ENCODE measurements at places on chromosomes 7 and 10.

- DNase-seq: no peak
Observed at GRCh38 chr10:106446920-106447319, 717.6 kb downstream of the SORCS1 start.

DNA sequence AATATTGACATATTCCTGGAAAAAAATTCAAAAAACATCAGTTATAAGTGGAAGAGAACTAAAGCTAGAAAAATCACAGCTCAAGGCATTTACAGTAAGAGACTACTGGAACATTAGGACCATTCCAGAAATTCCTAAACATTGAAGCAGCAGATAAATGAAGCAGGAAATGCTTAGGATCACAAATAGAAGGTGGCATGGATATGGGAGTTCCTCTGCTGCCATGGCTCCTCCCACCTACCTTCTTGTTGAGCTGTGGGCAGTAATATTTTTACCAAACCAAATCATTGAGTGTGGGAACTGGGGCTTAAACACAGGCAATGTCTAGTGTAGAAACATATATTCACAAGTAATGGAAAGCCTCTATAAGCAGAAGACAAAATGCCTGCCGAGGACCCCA is 292.8 kb downstream of the ANKRD7 start:
- no peak for DNase-seq

DNA sequence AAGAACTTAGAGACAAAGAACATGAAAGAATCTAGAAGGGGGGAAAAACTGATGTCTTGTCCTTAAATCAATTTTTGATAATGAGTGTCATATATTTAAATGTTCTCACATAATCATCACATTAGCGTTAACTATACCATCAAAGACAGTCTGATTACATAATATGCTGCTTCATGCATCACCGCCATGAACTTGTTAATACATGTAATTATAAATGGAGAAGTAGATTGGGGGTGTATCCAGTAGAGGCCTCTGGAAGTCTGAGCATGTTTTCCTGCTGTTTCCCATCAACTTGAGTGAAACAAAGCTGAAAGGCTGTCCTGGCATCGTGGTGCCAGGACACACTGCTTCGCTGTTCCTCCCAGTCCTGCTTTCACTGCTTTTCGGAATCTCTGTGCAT is 48.2 kb downstream of the PRLHR start:
- no peak for DNase-seq

GRCh38 chr7:7329326-7329725 is 147.0 kb downstream of the C1GALT1 start:
- DNase-seq: no peak

GRCh38 chr7:112234147-112234546 is 27.7 kb downstream of the ZNF277 start:
- DNase-seq: no peak

- no peak for DNase-seq
Observed at GRCh38 chr7:43619213-43620012, 36.5 kb downstream of the STK17A start.

DNA sequence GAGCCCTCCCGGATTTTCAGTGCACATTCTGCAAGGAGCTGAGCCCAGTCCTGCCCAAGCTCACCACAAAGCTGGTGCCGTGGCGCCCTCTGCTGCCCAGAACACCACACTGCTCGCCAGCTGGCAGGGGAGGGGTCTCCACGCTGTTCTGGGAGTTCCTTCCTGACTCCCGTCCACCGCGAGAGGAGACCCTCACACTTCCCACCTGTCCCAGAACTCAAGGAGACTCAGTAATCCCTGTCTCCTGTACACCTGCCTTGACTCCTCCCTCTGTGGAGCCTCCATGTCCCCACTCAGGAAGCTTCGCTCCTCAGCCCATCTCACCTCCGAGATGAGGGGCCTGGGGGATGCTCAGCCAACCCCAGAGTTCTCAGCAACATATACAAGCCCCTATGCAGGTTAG is 11.3 kb downstream of the C10orf105 start:
- DNase-seq: peak; percentile 41

DNA sequence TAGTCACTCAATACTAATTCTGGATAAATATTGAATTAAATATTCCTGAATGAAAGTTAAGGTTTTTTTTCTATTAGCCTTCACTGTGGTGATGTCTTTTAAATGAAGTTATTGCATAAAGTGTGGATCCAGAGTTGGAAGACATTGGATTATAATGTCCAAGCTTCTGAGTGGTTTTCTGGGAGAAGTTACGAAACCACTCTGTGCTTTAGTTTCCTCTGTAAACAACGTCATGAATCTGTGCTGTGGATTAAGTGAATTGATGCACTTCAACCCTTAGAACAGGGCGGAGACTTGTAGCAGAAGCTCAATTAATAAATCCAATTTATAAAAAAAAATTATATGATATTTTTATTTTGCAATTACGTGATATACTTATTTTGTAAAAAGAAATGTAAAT is 271.7 kb downstream of the BICC1 start:
- no peak for DNase-seq

- DNase-seq: no peak
Observed at GRCh38 chr10:8405596-8405995, 351.1 kb downstream of the GATA3 start.

- DNase-seq: no peak
Observed at GRCh38 chr10:44339218-44339617, 45.7 kb downstream of the CXCL12 start.

GRCh38 chr10:18279173-18279572 is 138.9 kb downstream of the CACNB2 start:
- DNase-seq: no peak

DNA sequence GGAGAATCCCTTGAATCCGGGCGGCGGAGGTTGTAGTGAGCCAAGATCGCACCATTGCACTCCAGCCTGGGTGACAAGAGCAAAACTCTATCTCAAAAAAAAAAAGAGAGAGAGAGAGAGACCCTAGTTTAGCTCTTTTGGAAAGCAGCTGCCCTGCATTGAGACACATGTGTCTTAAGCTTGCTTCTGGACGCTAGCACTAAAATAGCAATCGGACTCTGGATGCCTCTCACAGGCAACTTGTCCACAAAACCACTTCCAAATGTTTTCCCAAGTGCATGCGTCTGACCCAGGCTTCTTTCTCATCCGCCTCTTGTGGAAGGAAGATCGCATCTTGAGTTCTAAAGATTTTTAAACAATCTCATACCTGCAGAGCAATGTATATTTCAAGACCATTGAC is 182.7 kb downstream of the CUX1 start:
- DNase-seq: no peak

- no peak for DNase-seq
Observed at GRCh38 chr10:86545101-86545500, 23.5 kb upstream of the WAPL start.

DNA sequence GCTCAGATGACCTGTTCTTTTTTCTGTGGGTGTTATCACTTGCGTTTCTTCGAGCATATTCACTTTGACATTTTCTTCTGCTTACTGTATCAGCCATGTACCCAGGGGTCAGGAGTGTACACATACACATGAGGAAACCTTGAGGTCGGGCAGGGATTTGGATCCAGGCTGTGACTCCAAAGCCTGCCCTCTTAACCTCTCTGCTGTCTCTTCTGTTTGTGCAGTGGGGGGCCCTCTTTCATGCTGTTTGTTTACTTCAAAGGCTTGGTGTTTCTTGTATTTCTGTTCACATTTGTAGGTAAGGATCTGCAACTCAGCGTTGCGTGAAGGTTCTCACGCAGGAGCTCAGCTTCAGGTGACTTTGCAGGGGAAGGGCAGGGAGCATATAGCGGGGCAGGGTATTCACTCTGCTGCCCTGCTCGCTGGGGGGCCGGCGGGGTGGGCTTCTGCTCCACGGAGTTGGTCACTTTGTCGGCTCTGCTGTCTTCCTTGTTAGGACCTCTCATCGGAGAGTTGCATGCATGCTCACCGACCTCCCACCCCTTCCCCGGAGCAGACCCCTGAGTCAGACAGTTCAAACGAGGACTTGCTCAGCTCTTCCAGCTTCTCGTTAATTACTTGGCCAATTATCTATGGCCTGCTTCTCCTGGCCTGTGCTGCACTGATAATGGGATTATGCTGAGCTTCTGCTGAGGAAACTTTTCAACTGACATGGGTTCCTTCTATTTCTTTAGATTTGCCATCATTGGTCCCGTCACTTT is 77.5 kb downstream of the SDK1 start:
- no peak for DNase-seq

GRCh38 chr7:15175152-15175551 is 272.6 kb upstream of the DGKB start:
- no peak for DNase-seq

GRCh38 chr7:82699773-82700186 is 256.2 kb upstream of the CACNA2D1 start:
- DNase-seq: no peak

GRCh38 chr10:121436630-121437341 is 161.5 kb downstream of the FGFR2 start:
- DNase-seq: no peak

DNA sequence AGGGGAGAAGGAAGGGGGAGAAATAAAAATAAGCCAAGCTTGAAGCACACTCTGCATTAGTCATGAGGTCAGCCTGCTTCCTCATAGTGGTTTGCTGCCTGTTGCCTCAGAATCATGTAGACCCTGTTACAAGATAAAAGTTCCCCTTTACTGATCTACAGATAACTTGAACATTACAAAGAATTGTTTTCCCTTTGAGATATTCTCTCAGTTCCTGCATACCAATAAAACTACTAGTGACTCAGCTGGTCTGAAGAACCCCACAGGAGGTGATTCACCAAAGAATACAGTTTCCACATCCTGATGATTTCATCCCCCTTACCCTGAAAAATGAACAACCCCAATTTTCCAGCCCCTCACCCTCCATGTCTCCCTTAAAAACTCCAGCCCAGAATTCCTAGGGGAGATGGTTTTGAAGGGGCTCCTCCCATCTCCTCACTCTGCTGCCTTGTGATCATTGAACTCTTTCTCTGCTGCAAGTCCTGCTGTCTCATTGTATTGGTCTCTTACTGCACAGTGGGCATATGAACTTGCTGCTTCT is 31.5 kb upstream of the NRP1 start:
- DNase-seq: no peak

DNA sequence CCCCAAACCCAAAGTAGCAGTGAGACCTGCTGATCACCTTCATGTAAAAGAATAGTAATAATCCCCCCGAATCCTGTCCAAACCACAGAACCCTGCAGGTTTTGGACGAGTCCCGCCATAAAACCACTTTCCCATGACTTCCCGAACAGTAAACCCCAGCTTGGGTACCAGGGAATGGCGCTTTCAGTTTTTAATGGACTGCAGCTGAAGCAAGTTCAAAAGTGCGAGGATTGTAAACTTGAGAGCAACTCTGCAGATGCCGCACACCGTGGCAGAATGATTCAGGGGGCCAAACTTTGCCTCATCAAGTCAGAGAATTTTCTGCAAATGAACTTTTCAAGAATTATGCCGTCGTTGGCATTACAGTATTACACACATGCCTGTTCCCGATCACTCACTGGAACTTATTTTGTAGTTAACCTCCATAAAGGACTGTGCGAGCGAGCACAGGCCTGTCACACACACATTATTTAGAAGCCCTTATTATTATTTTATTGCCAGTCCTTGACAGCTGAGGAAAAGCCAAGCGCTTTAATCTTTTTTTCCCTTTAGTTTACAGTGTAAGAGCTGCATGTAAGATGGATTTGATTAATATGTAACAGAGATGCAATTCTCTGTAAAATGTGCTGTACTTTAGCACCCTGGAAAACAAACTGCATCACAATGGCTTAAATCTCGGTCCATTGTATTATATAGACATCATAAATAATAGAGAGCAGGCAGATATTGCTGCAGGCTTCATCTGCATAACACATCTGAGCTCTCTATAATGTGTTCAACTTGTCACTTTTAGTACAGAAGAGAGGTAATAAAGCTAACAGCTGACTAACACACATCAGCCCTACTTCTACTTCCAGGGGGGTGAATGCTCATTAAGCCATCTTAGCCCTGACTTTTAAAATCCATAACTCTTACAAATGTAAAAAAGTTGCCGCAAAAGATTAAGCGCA is 493.5 kb upstream of the GALNT17 start:
- DNase-seq: no peak

DNA sequence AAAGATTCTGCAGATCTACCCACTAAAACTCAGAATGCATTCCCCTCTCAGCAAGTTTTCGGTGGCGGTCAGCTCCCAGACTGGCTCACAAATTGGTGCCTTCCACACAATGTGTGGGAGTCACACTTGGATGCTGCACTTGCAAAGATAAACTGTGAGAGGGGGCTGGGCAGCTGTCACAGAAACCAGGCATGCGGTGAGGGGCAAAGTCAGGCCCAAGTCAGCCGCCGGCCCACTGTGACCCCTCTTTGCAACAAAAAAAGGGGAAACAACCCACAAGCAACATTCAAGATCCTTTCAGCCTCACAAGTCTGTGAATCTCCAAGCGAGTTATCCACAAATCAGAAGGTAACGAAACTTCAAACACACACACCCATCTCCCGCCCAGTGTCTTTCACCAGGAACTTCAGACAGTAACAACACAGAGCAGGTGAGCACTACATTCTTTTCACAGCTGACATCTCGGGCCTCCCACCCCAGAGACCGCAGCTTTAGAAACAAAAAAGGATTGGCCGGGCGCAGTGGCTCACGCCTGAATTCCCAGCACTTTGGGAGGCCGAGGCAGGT is 32.0 kb downstream of the SNX8 start:
- DNase-seq: no peak

DNA sequence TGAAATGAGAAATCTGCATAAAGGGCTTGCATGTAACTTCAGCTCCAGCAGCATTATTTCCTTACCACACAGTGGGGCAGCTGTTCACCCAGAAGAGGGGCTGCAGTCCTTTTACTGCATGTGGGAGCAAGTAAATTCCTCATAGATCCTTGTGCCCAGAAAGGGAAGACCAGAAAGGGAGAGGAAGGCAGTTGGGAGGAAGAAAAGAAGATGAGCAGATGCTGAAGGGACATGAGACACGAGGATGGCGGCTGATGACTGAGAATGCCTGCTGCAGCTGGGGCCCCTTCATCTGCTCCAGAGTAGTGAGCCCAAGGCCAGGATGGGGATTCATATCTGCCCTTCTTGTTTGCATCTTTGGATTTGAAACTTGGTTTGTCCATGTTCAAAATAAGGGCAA is 80.5 kb downstream of the WIPF3 start:
- no peak for DNase-seq

- no peak for DNase-seq
Observed at GRCh38 chr10:132572545-132572937, 35.0 kb downstream of the INPP5A start.

GRCh38 chr10:74415146-74415839 is 264.3 kb downstream of the ADK start:
- no peak for DNase-seq

GRCh38 chr7:120996333-120996987 is 7.9 kb downstream of the CPED1 start:
- no peak for DNase-seq

GRCh38 chr7:129754406-129754805 is 142.9 kb downstream of the NRF1 start:
- no peak for DNase-seq

GRCh38 chr10:94219829-94220228 is 142.9 kb downstream of the NOC3L start:
- no peak for DNase-seq

GRCh38 chr7:124836173-124836572 is 70.6 kb upstream of the GPR37 start:
- no peak for DNase-seq
